Hematopoietic multipotent progenitor cell (in vitro differentiated cells): ENCODE measurements at places on chromosomes 2 and 18.
A peak's percentile ranks its signal among the peaks of the same experiment; 100 is the strongest.

DNA sequence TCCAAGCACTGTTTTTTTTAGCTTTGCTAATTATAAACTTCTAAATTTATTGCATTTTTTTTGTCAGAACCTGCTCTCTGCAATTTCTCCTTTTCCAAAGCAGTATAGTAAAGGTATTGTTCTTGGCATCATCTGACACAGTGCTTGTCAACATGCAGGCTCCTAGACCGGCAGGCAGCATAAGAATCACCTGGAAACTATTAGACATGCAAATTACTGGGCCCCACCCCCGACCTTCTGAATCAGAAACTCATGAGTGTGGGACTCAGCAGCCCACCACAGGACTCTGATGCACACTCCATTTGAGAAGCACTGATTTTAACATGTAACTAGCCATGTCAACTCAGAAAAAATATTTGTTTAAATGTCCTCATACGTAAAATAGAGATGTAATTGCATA lies 551.1 kb upstream of the CELF4 start:
- no peak for DNase-seq

GRCh38 chr2:9003366-9003615 lies 193 bp downstream of the MBOAT2 start:
- no peak for DNase-seq

GRCh38 chr2:176865336-176865735 lies 347.3 kb upstream of the HNRNPA3 start:
- peak; percentile 45 for DNase-seq

DNA sequence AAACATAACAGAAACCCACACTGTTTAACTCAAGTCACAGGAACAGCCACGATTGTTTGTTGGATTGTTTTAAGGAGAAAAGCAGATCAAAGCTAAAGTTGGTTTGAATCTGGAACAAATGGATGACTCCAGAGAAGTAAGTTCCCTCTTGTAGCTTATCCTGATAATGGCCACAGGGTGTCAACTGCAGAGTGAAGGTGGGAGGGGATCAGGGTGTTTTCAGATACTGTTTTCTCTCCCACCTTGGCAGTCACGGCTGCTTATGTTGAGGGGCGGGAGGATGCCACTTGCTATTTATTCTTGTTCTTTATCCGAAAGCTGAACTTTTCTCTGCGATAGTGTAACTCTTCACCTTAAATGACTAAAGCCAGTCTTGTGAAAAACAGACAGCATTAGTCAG lies 36.5 kb upstream of the INPP4A start:
- DNase-seq = no peak

DNA sequence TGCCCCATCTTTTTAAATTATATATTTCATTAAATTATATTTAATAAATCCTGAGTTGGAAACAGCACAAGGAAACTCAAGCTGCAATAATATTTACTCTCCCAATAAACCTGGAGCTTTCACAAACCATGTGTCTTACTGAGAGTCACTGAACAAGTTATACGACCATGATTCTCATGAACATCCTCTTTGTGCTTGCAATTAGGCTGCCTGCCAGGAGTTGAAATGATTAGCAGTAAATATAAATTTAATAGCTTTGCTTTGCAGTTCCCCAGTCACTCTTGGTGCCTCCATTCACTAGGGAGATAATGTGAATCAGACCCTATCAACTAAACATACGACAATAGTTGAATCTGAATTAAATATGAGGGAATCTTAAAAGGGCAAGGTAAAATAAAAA lies 905.1 kb downstream of the NRXN1 start:
- DNase-seq = no peak

DNA sequence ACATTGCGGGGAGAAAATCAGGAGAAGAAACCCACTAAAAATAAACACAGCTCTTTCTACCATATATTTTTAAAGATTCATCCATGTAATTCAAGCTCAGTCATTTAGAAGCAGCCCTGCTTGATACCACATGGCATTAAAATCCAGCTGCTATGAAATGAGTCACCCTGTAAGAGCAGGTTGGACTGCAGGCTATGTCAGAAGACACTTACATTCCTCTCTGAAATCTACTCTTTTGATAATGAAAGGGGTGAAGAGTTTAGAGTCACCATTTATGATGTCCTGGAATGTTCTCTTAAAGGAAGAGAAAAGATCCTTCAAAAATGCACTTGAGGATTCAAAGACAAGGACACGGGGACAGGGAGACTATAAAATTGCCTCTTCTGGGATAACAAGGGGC lies 100.6 kb upstream of the APCDD1 start:
- no peak for DNase-seq

DNA sequence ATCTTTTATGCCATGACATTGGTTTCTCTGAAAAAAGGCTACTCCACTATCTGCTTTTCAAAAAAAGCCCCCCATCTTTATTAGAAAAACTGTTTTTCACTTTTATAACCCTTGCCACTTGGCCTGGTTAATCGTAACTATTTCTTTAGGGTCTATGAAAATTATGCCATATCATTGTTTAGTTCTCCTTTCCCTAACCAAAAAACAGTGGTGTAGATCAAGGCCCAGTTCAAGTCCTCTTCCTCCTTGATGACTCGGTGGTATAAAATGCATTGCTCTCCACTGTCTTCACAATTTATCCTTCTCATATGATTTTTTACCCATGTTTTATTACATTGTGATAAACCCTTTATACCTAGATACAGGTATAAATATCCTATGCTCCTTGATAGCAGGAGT lies 205.5 kb downstream of the ZNF521 start:
- no peak for DNase-seq

GRCh38 chr18:45839414-45840395 lies 14.2 kb downstream of the SIGLEC15 start:
- peak; percentile 87 for DNase-seq

DNA sequence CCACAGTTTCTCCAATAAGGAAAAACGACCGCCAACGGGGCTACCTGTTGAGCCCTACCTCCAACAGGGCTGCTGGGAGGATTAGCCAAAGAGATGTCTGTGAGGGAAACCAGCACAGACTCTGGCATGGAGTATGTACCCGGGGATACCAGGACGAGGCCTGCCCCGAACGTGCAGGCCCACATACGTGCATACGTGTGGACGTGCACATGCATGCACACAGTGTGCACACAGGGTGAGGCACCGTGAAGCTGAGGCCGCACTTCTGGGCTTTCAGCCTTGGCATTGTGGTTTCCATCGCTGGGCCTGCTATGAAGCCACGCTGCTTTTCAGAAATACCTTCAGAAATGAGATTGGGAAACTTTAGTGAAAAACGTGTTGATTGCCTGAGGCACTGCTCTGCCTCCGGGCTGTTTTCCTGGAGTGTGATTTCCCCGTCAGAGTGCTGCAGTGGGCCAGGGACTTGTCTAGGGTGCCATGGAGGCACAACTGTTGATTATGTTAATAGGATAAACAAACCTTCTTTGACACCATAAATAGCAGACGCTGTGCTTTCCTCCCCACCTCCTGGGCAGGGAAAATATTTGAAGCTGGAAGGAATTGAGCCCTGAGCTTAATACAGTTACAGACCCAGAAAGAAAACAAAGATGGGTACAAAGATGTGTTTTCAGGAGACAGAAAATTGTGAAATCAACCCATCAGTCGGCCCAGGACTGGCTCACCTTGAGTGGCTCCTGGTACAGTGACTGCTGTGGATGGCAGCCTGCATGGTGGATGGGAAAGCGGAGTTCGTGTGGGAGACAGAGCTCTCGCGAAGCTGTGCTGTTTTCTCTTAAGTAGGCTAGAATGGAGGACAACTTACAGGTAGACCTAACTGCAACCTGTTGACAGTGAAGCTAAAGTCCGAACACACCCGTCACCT lies 182.3 kb downstream of the FAM210A start:
- DNase-seq = no peak

GRCh38 chr2:191222507-191222906 lies 22.7 kb upstream of the MYO1B start:
- DNase-seq = no peak

DNA sequence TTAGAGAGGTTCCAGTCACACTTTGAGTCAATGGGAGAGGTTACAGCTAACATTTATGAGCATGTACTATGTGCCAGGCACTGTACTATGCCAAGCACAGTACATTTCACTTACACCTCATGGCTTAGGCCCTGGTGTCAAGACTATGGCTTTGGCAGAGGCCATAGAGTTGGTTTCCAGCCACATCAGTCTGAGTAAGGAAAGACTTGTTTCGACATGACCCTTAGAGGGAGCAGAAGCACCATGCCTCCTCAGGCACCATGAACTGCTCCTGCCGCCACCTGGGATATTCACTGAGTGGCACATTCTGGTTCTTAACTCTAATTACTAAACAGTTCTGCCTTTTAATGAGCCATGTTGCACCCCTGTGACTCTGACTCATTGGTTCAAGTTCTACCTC lies 12.7 kb downstream of the DGUOK start:
- DNase-seq = peak; percentile 59

- no peak for DNase-seq
These were observed 218.0 kb downstream of the LDLRAD4 start for GRCh38 chr18:13436576-13436975.

GRCh38 chr2:173146590-173146989 lies 70.9 kb downstream of the MAP3K20 start:
- DNase-seq = no peak

DNA sequence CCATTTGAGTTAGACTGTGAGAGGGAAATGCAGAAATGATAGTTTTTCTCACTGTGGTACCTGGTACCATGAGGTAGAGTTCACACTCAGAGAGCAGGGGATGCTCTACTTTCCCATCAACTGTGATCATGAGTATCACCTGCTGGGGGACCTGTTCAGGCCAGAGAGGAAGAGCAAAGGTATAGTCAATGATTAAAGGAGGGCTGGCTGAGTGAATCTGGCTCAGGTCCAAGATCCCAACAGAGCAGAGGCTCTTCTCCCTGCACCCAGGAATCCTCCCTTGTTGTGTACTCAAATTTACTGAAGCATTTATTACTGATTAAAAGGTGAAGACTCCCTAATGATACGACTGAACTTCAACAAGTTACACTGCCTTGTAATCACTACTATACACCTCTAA lies 104.6 kb upstream of the CHRNA1 start:
- no peak for DNase-seq

GRCh38 chr2:239162141-239162821 lies 238.5 kb downstream of the HDAC4 start:
- DNase-seq = no peak

GRCh38 chr2:39069890-39070465 lies 50.9 kb downstream of the SOS1 start:
- no peak for DNase-seq

GRCh38 chr18:1094409-1094808 lies 189.7 kb downstream of the ADCYAP1 start:
- no peak for DNase-seq

- DNase-seq = no peak
These were observed 810.8 kb downstream of the NRXN1 start for GRCh38 chr2:50221106-50221505.

DNA sequence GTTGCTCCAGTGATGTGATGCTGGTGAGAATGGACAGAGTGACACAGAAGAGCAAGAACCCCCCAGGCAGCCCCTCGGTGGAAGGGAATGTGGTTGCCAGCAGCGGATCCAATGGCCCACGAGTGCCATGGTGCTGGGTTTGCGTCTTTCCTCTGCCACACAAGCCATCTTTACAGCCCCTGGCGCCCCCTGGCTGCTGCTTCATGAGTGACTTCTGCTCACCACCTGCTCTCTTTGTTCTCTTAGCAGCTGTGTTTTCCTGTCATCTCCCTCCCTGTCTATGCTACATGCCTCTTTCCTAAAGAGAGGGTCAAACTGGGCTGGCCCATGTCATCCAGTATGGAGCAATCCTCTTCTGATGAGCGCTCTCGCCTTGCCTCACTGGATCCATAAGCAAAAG lies 300.0 kb upstream of the SMIM21 start:
- DNase-seq = peak; percentile 17

DNA sequence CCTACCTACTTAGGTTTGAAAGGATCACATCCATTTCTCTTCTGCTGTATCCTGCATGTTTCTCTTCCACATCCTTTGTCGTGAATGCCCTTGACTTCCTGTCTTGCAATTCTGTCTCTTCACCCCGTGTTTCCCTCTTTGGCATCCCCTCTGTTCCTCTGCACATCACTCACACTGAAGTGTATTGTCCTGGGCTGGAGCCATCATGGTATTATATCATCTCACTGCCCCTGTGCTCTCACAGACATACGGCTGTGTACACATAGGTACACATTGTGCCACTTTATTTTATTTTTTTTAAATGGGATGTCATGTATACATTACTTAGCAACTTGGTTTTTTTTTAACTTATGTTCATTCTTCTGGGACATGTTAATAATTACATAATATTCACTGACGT lies 291.6 kb downstream of the ALPK2 start:
- no peak for DNase-seq

DNA sequence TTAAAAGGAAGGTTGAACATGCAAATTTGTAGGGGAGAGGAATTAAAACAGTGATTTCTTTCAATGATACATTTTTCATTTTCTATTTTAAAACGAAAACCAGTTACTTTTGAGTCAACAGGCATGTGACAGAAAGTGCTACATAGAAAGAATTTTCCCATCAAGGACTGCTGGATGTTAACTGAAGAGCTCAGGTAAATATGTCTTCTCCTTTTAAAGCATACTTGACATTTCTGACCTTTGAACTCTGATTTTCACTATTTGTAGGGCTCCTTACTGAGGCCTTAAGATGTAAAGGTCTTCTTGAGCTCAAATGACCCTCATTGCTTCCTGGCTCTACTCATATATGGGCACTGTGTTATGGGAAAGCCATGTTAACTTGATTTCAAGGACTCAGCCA lies 32.4 kb downstream of the FIGN start:
- DNase-seq = no peak

- DNase-seq = no peak
These were observed 21.5 kb downstream of the RND3 start for GRCh38 chr2:150465703-150466569.

GRCh38 chr18:13930964-13931363 lies 15.6 kb upstream of the MC2R start:
- no peak for DNase-seq

GRCh38 chr2:222734703-222735014 lies 63.2 kb downstream of the MOGAT1 start:
- no peak for DNase-seq

DNA sequence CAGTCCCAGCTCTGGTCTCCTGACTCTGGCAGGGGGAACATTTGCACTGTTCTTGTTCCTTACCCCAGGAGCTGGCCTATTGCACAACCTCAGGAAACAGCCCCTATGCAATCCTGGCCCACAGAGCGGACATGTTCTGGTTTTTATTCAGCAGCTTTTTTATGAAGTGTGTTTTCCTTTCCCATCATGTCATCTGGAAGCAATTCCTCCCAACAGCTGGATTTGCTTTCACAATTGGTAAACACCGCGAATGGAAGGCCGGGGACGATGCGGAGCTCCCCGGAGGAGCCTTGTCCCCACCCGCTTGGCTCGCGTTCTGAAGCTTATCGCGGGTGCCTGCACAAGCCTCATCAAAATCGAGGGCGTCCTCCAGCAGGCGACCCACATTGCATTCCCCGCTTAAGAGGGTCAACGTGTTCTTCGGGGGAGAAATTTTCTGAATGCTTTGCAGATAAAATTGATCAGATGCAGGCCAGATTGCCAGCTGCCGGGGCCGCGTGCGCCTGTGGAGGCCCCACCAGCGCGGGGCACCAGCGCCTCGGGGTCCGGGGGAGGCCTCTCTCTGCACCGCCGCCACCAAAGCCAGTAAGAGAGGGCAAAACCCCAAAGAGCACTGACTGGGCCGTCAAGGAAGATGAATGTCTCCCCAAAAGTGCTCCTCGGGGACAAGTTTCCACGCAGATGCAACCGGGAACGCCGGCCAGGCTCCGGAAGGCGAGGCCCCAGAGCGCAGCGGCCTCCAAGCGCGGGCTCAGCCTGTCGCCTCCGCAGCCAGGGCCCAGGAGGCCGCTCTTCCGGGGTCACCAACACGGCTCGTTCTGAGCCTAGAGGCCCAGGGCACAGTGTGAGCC lies 60.3 kb upstream of the SP3 start:
- no peak for DNase-seq
